NCI-H1930 (cell line): ENCODE measurements at places on chromosomes 13 and 19.

DNA sequence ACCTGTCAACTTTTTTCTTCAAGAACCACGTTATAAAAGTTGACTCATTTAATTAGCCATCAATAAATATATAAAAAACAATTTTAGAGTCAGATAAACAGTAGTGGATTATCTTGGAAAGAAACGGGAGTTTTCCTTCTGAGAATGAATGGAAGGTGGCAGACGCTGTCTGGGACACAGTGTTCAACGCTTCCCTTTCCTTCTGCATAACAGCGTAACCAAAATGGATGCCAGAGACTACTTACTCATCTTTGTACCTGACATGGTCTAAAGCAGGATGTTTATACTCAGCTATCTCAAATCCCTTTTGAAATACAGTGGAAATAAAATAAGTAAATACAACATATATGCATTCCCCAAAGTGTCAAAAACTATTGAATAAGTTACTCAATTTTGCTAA is 195.2 kb downstream of the LHFPL6 start:
- no peak for DNase-seq

DNA sequence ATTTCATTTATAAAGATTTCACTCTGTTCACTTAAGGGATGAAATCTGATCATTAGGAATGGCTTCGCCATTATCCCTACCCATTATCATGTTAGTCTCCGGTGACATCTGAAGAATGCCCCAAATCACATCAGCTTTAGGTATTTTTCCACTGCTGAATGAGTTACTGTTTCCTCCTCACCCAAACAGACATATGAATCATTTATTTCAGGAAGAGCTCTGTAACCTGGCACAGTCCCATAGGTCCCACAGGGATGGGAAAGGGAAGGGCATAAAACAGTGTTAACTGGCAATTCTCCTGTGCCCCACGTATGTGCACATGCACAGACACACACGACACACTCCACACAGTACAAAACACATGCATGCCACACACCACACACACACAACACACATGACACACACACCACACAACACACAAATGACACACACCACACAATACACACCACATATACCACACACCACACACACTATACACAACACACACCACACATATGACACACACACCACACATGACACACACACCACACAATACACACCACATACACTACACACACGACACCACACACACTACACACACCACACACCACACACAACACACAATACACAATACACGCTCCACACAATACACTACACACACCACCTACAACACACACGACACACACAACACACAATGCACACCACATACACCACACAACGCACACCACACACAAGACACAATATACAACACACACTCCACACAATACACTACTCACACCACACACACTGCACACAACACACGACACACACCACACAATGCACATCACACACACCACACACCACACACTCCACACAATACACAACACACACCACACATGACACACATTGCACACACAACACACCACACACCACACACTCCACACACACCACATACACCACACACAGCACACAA is 15.4 kb downstream of the TMEM255B start:
- DNase-seq: no peak

GRCh38 chr13:109072505-109072904 is 443.1 kb downstream of the MYO16 start:
- no peak for DNase-seq

GRCh38 chr19:5690955-5691821 is 1.1 kb downstream of the RPL36 start:
- no peak for DNase-seq

GRCh38 chr19:14107581-14108461 is 9.7 kb downstream of the PRKACA start:
- DNase-seq: no peak

DNA sequence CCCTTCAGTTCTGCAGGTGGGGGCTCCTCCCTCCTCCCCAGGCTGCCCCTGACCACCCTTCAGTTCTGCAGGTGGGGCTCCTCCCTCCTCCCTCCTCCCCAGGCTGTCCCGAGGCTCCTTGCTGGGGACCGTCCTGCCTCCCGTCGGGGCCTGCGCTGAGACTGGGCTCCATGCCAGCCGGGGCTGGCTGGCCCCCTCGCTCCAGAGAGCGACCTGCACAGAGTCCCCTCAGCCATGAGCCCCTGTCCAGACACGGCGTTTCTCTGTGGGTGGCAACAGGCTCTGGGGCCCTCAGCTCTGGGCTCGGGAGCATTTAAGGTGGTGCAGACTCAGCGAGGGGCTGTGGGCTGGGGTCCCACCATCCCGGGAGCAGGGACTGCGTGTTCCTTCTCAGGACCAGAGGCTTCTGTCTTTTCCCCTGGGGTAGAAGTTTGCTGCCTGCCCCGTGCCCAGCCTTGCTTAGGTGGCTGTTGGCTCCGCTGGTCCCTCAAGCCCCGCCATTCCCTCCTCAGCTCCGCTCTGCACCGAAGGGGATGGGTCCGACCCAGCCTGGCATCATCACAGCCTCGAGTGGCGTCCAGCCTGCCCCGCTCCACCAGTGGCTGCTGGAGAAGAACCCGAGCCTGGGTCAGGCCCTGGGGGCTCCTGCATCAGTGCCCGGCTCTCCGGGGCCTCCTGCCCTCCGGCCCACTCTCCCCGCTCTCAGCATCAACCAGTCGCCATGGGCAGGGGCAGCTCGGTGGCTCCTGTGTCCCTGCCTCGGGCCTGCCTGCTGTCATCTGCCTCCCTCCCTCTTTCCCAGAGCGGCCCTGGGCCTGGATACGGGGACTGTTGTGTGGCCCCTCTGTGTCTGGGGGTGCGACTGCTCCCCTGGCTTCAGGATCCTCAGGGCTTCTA is 27.6 kb downstream of the CSNK1G2 start:
- DNase-seq: no peak

GRCh38 chr13:40170982-40171381 is 495.5 kb downstream of the FOXO1 start:
- no peak for DNase-seq

GRCh38 chr13:101978552-101979315 is 423.1 kb downstream of the FGF14 start:
- no peak for DNase-seq

GRCh38 chr13:78193846-78194245 is 275.2 kb upstream of the EDNRB start:
- no peak for DNase-seq

DNA sequence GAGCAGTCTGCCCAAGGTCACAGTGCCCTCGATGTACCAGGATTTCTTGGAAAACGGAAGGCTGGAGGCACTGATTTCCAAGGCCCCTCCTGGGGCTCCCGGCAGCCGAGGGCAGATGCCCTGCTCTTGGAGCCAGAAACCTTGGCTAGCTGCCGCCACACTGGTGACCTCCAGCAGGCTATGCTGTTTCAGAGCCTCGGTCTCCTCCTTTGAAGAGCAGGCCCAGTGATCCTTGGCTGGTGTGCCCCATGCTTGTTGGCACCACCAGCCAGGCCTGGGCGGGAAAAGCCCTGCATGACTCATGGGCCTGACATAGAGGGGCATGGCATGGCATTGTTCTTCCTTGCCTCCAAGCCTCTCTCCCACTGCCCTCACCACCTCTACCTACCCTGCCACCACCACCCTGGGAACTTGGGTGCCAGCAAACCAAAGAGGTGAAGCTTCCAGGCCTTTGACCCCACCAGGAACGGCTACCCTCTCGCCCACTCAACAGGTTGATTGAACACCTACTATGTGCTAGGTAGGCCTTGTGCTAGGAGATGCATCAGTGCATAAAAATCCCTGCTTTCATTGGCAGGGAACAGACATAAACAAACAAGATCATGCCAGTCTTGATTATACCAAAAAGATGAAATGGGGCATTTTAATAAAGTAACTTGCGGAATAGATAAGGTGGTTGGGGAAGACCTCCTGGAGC is 1.6 kb upstream of the CLEC11A start:
- DNase-seq: no peak

DNA sequence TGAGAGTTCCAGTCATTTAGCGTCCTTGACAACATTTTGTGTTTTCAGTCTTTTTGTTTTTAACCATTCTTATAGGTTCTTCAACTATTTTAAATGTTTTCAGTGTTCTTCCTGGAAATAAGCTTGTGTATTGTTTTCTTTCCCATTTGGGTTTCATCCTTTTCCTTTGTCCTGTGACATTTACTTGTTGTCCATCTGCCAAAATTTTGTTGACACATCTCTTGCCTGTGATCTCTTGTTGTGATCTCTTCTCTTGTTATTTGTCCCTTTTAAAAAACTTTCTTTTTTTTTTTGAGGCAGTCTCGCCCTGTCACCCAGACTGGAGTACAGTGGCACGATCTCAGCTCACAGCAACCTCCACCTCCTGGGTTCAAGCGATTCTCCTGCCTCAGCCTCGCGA is 96.5 kb downstream of the PDS5B start:
- no peak for DNase-seq

GRCh38 chr13:73412933-73413332 is 354.1 kb downstream of the KLF5 start:
- no peak for DNase-seq

DNA sequence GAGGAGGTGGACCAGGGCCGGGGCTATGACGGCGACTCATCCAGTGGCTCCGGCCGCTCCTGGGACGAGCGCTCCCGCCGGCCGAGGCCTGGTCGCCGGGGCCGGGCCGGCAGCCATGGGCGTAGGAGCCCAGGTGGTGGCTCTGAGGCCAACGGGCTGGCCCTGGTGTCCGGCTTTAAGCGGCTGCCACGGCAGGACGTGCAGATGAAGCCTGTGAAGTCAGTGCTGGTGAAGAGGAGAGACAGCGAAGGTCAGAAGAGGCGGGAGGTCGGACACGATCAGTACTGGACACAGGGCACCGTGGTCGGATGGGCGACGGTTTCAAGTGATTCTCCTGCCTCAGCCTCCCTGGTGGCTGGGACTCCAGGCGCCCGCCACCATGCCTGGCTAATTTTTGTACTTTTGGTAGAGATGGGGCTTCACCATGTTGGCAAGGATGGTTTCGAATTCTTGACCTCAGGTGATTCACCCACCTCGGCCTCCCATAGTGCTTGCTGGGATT is 22.3 kb downstream of the TJP3 start:
- no peak for DNase-seq

GRCh38 chr19:39237200-39238184 is 7.3 kb downstream of the IFNL3 start:
- no peak for DNase-seq

- no peak for DNase-seq
These were observed 17.1 kb downstream of the CHERP start for GRCh38 chr19:16524991-16525734.

GRCh38 chr19:17184371-17184841 is 30.8 kb upstream of the USE1 start:
- no peak for DNase-seq

DNA sequence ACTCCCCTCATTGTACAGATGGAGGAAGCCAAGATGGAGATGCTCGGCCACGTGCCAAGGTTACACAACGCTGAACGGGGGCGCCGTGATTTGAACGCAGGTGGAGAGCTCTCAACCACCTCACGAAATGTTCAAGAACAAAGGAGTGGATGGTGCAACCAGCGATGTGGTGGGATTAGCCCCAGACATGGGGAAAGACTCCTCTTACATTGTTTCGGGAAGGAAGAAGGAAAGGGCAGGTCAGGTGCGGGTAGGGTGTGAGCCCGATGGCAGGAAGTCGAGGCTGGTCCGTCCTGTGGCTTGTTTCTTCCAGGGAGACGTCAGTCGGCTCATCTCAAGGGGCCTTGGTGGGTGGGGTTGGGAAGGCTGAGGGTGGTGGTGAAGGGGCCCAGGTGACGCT is 7.1 kb upstream of the KLK14 start:
- no peak for DNase-seq

GRCh38 chr19:35612224-35612558 is 344 bp upstream of the HAUS5 start:
- no peak for DNase-seq

- no peak for DNase-seq
These were observed 13.6 kb upstream of the ICAM3 start for GRCh38 chr19:10352764-10353671.

DNA sequence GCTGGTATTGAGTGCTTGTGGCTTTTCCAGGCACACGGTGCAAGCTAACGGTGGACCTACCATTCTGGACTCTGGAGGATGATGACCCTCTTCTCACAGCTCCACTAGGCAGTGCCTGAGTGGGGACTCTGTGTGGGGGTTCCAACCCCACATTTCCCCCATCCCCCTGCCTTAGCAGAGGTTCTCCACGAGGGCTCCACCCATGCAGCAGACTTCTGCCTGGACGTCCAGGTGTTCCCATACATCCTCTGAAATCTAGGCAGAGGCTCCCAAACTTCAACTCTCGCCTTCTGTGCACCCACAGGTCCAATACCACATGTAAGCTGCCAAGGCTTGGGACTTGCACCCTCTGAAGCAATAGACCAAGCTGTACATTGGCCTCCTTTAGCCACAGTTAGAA is 25.3 kb upstream of the ZSCAN18 start:
- DNase-seq: no peak

DNA sequence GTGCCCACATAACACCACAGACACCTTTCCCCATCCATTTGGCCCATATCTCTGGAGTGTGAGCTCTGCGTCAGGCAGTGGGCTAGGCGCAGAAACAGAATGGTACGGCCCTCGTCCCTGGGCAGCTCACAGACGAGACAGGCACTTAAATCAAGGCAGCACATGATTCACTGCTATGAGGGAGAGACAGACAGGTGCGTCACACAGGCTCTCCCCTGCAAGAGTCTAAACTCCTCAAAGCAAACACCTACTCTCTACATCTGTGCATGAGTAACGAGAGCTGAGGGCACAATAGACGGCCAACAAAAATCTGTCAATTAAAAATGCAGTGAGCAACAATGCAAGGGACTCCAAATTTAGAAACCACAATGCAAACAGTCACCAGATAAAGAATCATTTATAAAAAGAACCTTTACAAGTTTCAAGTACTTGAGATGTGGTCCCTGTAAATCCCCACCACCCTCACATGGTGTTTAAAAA is 348.9 kb downstream of the UQCRFS1 start:
- DNase-seq: no peak

DNA sequence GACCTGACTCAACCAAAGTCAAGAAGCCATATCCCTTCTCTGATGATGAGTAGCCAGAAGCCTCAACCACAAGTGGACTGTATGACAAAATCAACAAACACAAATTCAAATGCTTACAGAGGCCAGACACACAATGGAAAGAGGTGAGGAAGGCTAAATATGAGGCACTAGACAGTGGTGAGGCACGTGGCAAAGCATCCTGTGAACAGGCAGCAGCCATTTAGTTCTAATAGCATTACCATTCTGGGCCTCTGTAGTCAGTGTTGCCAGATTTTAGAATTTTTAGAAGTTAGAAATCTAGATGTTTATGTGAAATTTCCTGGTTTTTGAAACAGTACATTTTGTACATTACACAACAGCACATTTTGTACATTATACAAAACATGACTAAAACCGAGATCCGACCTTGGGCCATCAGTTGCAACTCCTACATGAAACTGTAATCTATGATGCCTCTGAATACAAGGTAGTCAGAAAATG is 403.3 kb downstream of the COG6 start:
- DNase-seq: no peak
